IMR-90 (cell line): ENCODE measurements at places on chromosomes 11 and 22. TPM values are rescaled to one million over a fixed set of nuclear protein-coding genes. Genes with fewer than 3 reads are reported as not detected.

PLA2G3 gene
- under 0.01 TPM in 1 of 2 replicates, not detected in the other for total RNA-seq

DEUP1 gene
- not detected in 2 replicates for total RNA-seq

PVALB gene
- total RNA-seq = not detected in 2 replicates

NCF4 gene
- total RNA-seq = not detected in 2 replicates

POU2AF3 gene
- not detected in 2 replicates for total RNA-seq

SLC25A18 gene
- under 0.01 TPM in 1 of 2 replicates, not detected in the other for total RNA-seq

OR5T1 gene
- total RNA-seq = not detected in 2 replicates

RBMXL2 gene
- total RNA-seq = not detected in 2 replicates

USP28 gene
- total RNA-seq = 24.7 and 36.0 TPM in 2 replicates

CLMP gene
- 54.7 and 56.1 TPM in 2 replicates for total RNA-seq

SYT9 gene
- not detected in 2 replicates for total RNA-seq

MAJIN gene
- not detected in 2 replicates for total RNA-seq

INS gene
- not detected in 2 replicates for total RNA-seq

GLB1L2 gene
- total RNA-seq = under 0.01 TPM in 2 replicates

IGLL1 gene
- total RNA-seq = not detected in 2 replicates

FXYD2 gene
- total RNA-seq = not detected in 2 replicates
